ENCODE measurements at places on chromosomes 7 and 10.

GRCh38 chr7:129804890-129805719 lies 147.7 kb downstream of the UBE2H start:
- no peak for DNase-seq

GRCh38 chr10:93173967-93174845 lies 100.5 kb downstream of the CYP26A1 start:
- no peak for DNase-seq

DNA sequence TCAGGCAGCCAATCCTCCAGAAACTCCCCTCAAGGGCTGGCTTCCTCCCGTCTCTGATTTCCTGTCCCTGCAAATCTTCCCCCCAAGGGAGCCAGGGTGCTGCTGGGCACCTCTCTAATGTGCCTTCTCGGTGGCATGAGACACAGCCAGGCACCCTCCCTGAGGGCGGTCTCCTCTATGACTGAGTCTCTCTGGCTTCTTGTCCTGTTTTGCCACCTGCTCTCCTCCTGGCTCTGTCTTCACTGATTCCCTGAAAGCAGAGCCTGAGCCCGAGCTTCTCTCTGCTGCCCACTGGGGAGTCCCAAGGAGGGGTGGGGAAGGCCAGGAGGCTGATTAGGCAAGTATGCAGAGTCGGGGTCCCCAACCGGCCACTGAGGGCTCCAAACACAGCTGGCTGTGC lies 60.4 kb upstream of the INSIG1 start:
- no peak for DNase-seq

DNA sequence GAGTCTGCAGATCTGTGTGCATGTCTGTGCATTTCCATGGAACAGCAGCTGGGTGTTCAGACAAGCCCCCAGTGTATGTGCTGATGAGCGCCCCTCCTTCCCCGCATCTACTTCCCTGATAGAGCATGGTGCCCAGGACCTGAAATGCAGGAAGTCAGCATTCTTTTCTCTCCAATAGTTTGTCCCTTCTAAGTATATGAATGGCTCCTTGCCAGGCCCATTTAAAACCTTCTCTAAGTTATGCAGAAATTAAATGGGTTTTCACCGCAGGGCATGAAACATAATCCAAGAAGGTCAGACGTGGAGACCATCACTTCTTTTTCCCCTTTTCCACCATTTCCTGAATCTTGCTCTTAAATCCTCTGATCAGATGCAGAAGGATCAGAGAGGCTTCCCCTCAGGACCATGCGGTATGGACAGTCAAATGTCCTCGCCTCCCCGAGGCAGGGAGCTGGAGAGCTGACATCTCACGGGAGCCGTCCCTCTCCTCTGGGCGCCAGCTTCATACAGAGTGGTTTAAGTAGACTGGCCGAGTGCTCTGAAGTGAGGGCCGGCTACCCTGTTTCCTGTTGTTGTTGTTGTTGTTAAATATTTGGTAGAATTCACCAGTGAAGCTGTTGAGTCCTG lies 155.3 kb downstream of the C10orf105 start:
- DNase-seq, result no peak

DNA sequence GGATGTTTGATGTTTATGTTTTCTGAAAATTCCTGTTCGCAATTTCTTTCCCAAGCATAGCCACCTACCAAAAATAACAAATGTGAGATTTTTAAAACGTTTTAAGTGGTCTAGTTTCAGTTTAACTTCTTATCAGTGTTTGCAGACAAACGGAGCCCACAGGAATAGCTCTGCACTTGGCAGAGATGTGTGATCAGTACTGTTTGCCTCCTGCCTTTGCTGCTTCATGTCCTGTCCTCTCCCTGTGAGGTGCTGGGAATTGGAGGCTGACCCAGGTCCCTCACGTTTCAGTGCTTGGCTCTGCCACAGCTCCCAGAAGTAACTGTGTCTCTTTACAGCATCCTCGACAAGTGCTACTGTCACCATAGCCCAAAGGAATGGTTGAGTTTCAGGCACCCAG lies 1.2 kb downstream of the UCN3 start:
- no peak for DNase-seq

GRCh38 chr10:1367938-1368841 lies 312.0 kb downstream of the WDR37 start:
- no peak for DNase-seq

DNA sequence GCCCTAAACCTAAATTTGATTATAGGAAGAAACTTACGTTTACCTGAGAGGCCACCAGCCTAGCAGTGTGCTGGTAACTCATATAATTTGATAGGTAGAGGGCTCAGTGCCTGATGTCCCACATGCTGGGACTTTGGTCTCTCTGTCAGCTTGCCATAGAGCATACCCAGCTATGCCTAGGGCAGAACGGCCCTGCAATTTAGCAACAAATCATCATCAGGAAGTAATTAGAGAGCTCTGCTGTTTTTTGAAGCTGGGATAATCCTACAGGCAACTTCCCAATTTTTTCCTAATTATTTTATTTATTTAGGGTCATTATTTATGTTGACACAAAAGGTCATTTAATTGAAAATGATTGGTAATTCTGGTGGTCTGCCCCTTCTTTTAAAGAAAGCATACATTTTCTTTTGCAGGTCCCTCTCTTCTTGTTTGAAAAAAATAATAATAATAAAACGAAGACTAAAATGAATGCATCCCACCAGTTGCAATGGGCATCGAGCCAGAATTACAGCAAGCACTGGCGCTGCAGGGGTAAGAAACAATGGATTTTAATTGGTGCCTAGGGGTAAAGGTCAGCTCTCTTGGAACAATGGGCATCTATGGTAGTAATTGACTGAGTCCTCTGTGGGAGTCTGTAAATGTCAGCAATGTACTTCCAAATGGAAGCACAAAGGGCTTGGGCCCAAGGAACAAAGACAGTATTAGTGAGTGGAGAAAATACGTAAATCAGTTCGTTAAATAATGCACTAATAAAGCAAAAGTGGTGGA lies 348.0 kb downstream of the SORCS1 start:
- DNase-seq, result no peak

DNA sequence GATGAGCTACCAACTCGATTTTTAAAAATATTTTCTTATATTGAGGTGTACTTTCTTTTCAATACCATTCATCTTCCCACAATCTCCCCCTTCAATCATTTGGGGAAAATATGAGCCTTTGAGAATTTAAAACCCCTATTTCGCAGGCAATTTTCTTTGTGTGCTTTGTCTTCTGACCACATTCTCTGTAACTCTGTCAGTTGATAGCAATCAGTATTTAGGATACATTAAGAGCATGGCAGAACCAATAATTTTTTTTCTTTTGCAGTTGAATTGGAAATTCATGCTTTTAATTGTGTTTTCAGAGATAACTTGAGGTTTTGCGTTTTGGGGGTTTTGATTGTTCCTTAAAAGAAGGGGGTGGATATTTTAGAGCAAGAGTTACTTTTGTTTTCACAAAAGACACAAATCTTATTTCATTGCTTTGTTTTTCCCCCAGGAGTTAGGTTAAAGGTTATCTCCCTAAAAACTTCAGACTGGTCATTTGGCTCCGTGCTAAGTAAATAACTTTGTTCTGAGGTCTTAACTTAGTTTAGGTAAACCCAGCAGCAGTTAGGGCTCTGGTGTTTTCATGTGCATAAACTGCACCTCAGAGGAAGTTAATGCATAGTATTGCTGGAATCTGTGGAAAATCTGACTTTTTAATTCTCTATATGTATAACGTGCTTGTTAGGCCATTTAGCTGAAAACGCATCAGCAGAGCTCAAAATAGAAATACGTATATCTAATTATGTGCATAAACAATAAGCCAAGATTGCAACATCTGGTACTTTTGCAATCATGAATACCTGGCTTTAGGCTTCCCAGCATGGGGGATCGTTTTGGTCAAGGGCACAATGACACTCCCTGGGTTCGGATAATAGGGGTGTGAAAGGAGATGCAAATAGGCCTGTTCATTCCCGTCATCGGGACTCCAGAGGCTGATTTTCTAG lies 676.4 kb upstream of the ANKRD30A start:
- DNase-seq, result no peak

DNA sequence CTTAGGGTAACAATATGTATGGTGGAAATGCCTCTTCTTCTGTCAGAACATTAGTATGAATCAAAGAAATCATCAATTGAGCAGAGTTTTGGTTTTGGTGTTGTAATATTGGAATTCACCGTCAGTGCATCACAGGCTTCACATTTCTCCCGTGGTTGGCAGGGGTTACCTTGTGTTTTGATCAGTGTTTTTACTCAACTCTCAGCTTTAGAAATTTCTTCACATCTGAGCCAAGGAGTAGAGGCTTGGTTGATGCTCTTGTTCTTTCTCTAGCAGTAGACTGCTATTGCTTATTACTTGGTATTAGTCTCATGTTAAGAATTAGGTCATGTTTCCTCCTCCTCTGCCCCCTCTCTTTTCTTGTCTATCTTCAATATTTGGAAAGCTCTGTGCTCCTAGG lies 188.8 kb upstream of the SMIM30 start:
- no peak for DNase-seq

- DNase-seq, result peak; percentile 16
Observed at GRCh38 chr10:31757386-31757791, 171.2 kb downstream of the ARHGAP12 start.

DNA sequence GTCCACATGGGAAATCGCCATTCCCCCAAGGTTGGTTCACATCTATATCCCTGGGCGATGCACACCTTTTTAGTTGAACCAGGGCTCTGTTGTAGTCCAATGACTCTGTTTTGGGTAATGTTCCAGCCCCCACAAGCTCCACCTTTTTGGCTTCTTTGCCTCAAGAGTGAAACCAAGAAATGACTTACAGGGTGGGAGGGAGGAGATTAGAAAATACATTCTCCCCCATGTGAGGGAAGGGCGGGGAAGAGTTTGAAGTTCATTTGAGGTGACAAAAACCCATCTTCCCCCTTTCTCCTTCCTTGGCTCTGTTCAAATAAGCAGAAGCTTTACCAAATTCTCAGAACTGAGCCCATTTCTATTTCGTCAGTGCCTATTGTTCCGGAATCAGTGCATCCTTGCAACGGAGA lies 82.8 kb downstream of the GATA3 start:
- DNase-seq, result peak; percentile 50

GRCh38 chr7:117986645-117987269 lies 113.5 kb upstream of the CTTNBP2 start:
- no peak for DNase-seq

GRCh38 chr10:42987575-42987974 lies 89.3 kb upstream of the RET start:
- no peak for DNase-seq

- DNase-seq, result no peak
Observed at GRCh38 chr10:78013564-78013963, 15.8 kb downstream of the POLR3A start.

Measured in activated naive CD4-positive, alpha-beta T cell treated with anti-CD3 and anti-CD28 coated beads for 36 hours (primary cell).